Activated naive CD4-positive, alpha-beta T cell treated with anti-CD3 and anti-CD28 coated beads, Interleukin-2, amount 50 U/mL, for 72 hours (primary cell): ENCODE measurements at places on chromosomes 7 and 10. TPM values are rescaled to one million over a fixed set of nuclear protein-coding genes. Genes with fewer than 3 reads are reported as not detected.

Gene MEST
- 1.9 TPM for total RNA-seq

Gene ZNF479
- not detected for total RNA-seq

Gene TMEM130
- total RNA-seq, result not detected

Gene VSTM4
- total RNA-seq, result not detected

Gene ADAM8
- 201 TPM for total RNA-seq

Gene SLC13A1
- not detected for total RNA-seq

Gene FRMD4A
- 0.49 TPM for total RNA-seq

Gene COL1A2
- not detected for total RNA-seq

Gene TMEM229A
- not detected for total RNA-seq

Gene COL17A1
- not detected for total RNA-seq

Gene NRG3
- not detected for total RNA-seq

Gene NUPR2
- not detected for total RNA-seq

Gene GNGT1
- total RNA-seq, result not detected

- DNase-seq, result no peak
Measured at GRCh38 chr10:101545898-101546297, 42.2 kb downstream of the POLL start.

GRCh38 chr7:73715648-73716317 is 3.7 kb downstream of the STX1A start:
- DNase-seq, result no peak

DNA sequence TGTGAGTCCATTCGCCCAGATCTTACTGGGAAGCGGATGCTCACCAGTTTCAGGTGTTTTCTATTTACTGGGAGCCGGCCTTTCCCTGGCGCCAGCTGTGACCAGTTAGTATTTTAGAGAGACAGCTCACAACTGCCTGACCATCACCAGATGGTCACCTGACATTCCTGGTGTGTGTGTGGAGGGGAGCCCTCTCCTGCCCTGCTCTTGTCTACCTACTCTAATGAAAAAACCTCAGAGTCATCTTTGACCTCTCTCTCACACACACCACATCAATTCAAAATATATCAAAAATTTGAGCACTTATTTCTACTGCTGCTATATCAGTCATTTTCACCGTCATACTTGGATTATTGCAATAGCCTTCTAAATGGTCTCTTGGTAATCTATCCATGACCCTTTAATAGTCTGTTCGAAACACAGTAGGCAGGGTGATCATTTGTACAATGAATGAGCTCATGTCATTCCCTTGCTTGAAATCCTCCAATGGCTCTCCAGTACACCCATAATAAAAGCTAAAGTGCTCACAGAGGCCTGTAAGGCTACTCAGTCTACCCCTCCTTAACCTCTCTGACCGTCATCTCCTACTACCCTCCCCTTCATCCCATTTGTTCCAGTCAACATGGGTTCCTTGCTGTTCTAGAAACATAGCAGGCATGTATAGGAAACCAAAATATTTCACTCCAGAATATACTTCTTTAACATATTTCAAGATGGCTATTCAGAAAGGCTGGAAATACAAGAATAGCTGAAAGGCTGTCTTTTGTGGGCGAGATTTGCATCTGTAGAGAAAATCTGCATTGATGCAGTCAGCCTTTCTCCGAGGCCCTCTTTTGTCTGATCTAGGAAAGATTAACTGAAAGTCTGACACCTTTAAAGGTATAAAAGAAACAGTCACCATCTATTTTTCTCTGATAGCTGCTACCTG is 17.5 kb upstream of the NT5C3A start:
- DNase-seq, result no peak

DNA sequence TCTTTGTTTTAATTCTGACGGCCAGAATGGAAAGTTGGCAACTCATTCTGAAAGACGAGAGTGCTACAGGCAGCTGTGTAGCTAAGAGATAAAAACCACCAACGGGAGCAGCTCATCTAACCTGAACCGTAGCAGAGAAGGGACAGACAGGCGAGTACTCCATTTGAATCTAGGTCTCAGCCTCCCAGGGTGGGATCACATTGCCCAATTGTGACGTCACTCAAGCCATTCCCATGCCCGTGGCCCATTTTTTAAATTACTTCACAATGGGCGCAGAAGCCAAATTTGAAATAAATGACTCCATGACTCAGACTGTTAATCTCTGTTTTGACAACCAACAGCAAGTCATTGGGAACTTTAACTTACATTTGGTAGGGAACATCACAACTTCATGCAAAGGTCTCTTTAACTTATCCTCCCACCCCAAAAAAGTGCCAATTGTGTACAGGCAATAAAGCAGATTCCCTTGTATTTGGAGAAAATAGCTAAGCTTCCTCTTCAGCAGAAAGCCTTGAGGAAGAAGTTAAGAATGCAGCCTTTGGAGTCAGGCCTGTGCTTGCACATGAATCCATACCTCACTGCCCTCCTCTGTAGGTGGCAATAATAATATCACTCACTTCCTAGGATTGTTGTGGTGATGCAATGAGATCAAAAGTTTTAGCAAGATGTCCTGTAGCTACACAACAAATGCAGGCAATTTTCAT is 93.2 kb upstream of the KIF5B start:
- DNase-seq, result peak; percentile 51

GRCh38 chr7:38955892-38956291 is 21.8 kb upstream of the POU6F2 start:
- DNase-seq, result no peak

GRCh38 chr7:36683111-36683510 is 41.2 kb downstream of the AOAH start:
- DNase-seq, result no peak

GRCh38 chr7:110918949-110919548 is 171.9 kb upstream of the LRRN3 start:
- DNase-seq, result no peak

GRCh38 chr10:15856328-15857015 is 3.8 kb downstream of the MINDY3 start:
- DNase-seq, result no peak

DNA sequence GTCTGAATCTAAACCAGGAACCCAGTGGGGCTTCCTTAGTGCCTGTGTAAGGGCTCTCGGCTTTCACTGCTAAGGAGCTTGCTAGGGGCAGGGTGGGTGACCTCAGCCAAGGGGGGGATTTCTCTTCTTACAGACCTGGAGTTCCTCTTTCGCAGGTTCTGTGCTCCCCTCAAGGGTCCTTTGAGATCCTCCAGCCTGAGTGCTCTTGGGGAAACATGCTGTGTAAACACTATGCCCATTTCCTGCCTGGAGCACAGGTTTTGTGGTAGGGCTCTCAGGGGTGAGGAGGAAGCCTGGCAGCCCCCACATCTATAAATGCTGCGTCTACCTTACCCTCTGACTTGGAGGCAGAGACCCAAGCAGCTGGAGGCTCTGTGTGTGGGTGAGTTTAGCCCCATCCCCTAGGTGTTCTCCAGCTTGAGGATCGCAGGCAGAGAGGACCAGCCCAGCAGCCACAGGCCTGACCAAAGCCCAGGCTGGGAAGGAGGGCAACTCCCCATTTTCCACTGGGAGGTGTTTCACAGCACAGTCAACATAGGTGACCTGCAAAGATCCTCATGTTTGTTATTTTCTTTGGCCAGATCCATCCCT is at the start of gene SFTPA1:
TSS of gene SFTPA1 (plus strand) at position 339 of the 591 bp plus-strand sequence. CDS start 887 bp downstream, outside the sequence.
- DNase-seq, result no peak

DNA sequence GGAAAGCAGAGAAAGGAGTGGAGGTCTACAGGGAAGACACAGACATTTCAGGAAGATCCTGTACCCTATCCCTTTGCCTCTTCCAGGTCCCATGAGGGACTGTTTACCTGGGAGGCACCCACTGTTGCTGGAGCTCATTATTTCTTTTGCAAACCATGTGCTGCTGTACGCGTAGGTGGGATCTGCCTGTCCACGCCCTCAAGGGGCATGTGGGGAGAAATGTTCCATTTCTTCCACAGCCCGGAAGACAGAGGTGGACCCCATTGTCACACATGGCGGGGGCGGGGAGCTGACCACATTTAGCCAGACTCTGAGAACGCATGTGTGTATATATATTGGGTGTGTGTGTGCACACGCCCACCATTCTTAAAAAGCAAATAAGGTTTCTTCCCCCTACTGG is 2.0 kb downstream of the PLXNA4 start:
- DNase-seq, result no peak

GRCh38 chr7:128221929-128222403 is 19.1 kb upstream of the LEP start:
- no peak for DNase-seq

- no peak for DNase-seq
Measured at GRCh38 chr7:1742555-1743303, 72.7 kb downstream of the ELFN1 start.

DNA sequence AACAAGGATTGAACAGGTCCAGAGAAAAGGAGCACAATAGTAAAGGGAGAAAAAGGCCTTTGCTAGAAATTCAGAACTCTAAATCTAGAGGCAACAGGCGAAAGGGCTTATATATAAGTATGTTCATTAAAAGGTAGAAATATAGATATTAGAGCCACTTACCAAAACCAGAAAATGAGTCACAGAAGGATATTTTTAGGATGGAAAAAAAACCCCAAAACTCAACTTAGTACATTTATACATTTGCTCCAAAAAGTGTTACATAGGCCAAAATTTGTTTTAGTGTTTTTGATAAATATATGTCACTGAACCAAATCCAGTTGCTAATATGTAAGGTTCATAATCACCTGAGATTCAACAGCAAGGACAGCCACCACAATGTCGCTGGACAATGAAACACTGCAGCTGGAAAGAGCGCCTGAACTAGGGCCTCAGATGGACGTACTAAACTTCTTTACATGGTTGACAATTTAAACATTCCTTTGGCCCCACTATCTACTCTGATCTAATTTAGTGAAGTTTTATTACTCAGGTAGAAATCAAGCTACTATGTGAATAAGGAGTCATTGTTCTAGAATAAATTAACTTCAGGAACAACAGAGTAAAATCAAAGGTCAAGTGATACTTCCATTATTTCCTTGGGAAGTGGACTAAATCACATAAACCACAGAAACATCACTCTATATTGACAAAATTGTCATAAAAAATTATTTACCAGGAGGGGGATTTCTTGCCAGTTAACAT is 10.9 kb downstream of the FAM3C start:
- no peak for DNase-seq

DNA sequence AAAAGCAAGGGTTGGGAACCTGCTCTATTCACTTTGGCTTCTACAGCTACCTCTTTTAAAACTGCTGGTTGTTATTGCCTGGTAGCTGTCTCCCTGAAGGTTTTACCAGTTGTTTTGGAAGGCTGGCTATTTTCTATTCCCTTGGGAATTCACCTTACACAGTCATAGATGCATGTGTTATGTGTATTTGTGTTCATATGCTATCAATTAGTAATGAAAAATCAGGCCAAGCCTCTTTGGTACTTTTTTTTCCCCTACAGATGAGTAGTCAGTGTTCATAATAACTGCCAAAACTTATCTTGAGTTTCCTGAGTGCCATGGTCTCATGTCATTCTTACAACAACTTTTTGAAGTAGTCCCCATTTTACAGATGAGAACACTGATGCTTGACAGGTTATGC is 738.0 kb upstream of the GALNT17 start:
- no peak for DNase-seq

DNA sequence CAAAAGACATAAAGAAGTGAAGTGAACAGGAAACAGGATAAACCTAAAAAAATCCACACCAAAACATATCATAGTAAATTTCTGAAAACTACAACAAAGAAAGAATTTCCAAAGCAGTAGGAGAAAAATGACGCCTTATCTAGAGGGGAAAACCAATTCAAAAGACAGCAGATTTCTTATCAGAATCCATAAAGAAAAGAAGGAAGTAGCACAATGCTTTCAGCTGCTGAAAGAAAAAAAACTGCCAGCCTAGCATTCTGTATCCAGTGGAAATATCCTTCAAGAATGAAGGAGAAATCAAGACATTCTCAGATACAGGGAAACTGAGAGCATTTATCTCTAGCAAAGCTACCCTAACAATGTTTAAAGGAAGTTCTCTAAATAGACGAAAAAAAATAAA is 37.8 kb downstream of the PDLIM1 start:
- DNase-seq, result no peak

- DNase-seq, result no peak
Measured at GRCh38 chr7:94602181-94602580, 53.8 kb downstream of the SGCE start.

DNA sequence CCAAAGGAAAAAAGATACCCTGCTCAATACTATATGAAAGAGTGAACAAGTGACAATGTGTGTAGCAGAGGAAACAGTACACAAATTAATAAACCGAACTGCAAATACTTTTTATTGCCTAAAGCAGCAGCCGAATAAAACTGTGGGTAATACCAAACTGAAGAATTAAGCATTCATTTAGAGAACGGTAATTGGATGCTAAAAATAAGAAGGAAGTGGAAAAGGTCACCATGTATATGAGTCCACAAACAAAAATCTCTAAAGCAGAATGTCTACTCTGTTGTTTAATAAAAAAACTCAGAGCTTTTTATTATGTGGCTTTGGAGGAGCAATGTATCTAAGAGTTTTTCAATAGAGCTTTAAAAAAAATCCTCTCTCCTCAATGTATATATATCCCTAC is 87.9 kb downstream of the ETV1 start:
- DNase-seq, result no peak

- DNase-seq, result no peak
Measured at GRCh38 chr10:16314259-16314658, 122.6 kb upstream of the PTER start.

DNA sequence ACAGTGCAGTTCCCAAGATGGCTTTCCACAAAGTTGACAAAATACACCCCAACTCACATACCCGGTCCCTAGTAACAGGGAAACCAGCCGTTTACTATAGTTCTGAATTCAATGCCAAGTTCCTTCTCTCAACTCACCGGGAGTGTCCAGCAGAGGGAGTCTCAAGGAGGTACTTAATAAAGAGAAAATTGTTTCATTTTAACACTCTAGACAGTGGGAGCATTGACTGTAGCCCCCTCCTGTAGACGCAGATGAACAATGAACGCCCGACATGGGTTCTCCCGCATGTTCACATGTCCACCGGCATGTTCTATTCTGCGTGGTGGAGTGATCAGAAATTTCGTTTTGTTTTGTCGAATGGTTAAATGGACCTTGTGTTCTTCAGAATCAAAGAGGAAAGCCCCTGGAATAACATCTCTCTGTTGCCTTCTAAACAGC is 1.9 kb downstream of the HIPK2 start:
- no peak for DNase-seq

GRCh38 chr10:20644421-20644820 is 252.7 kb downstream of the NEBL start:
- no peak for DNase-seq

GRCh38 chr7:77837275-77837674 is 38.7 kb downstream of the PHTF2 start:
- DNase-seq, result no peak

- peak; percentile 20 for DNase-seq
Measured at GRCh38 chr10:83680470-83680891, 458.8 kb upstream of the GHITM start.

GRCh38 chr10:99709480-99710229 is 22.3 kb downstream of the COX15 start:
- DNase-seq, result peak; percentile 11

DNA sequence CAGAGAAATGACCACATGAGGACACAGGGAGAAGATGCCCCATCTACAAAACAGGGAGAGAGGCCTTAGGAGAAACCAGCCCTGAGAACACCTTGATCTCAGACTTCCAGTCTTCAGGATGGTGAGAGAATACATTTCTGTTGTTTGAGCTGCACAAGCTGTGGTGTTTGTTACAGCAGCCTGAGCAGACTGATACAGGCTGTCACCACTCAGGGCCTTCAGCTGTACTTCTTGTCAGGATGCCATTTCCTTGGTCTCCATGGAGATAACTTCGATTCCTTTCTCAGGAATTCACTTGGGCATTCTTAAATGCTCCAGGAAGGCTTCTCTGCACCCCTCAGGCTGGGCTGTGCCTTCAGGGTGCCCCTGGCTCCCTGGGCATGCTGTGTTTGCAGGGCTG is 85.7 kb upstream of the IGFBP3 start:
- no peak for DNase-seq

- DNase-seq, result no peak
Measured at GRCh38 chr7:121026159-121026558, 37.6 kb downstream of the CPED1 start.
